ENCODE measurements at places on chromosomes 7 and 10.

DNA sequence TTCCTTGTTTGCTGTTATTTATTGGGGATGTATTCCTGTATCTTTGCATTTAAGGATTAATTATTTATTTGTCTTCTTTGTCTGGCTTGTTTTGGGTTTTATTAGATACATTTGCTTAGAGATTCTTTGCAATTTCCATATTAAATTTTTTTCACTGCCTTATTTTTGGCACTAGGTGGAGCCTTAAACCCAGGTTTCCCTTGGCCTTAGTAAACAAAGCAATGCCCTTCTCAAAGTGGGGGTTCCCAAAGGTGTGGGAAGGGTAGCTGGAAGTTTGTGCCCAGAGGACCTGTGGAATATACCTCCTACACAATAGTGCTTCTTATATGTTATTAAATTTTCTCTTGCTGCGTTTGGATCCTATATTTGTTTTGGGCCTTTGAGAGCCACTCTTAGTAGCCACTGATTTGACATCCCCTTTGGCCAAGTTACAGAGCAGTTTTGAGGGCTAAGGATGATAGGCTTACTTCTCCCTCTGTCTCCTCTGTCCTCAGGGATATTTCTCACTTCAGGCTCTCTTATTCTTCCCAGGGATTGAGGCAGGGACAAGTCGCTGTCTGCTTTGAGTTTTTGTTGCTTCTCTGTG, 162.3 kb downstream of the ITGB1 start:
- peak; percentile 30 for DNase-seq

DNA sequence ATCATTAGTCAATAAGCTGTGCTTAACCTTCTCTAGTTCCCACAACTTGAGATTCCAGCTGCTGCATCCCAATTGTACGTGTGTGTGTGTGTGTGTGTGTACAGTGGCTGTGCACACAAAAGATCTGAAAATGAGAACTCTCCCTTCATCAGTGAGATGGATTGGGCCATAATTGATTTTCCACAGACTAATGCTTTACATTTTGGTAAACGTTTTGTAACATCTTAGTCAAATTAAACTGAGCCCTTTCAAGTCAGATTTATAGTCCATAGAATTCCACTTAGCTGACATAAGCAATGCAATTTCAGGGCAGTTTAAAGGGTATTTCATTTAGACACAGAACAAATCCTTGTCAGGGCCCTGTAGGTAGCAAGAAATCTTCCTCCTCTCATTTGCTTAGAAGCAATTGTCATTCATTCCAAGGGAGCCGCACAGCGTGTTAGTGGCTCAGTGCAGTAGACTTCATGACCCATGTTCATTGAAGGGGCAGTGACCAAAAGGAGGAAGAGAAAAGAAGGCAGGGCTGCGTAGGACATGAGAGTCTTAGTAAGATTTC, 1123.5 kb upstream of the AUTS2 start:
- DNase-seq = no peak

DNA sequence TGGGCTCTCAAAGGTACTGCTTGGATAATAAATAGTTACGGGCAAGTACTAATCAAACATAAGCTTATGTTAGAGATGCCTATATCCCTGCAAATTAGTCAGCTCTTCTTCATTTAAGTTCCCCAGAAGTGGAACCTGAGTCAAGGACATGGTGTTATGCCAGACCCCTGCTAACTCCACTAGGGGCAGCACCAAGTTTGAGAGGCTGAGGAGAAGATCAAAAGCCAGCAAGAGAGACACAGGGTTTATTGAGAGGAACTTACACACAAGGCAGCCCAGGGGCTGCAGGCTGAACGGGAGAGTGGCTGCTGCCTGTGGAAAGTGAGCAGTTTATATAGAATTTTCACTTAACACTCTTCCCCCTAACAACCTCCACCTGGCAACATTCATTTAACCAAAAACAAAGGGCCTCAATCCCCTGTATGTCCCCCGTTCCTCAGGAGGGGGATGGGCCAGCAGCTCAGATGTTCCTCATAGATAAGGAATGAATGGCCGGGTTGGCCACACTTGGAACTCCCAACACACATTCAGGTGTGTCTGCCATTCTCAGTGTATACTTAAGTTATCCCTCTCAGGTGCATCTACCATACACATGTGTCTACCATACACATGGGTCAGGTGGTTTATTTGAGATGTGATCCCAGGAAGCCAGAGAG, 62.6 kb upstream of the GHITM start:
- DNase-seq = peak; percentile 63

DNA sequence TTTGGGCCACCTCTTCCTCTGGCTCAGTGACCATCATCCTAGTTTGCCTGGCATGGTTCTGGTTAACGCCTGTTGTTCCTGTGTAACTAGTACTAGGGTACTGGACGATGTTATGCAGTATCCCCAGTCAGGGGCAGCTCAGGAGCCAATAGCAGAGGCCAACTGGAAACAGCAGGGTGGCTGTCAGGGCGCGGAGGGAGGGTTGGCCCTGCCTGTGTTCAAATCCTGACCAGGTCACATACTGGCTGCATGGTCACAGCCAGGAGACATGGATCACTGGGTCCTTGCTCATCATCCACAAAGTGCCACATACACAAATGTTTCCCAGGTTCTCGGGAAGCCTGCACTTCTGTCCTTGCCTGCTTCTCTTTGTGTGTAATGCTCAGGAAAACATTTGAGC, 12.3 kb upstream of the RBP3 start:
- DNase-seq = no peak

- no peak for DNase-seq
These were observed 18.8 kb downstream of the CHAT start for GRCh38 chr10:49632406-49633317.

DNA sequence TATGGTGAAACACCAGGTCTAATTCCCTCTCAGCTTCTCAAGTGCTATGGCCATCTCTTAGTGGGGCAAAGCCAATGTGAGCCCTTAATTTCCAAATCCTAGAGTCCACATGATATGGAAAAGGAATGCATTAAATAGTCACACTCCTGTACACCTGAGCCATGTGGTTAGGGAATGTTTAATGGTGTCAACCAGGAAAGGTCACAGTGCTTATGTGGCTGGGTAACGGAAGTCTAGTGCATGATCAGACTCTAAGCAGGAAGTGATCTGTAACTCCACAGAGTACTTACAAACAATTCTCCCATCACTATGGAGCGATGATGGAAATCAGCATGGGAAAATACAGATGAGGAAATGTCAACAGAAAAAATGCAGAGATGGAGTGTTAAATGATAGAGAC, 148.8 kb downstream of the MAGI2 start:
- DNase-seq = no peak

DNA sequence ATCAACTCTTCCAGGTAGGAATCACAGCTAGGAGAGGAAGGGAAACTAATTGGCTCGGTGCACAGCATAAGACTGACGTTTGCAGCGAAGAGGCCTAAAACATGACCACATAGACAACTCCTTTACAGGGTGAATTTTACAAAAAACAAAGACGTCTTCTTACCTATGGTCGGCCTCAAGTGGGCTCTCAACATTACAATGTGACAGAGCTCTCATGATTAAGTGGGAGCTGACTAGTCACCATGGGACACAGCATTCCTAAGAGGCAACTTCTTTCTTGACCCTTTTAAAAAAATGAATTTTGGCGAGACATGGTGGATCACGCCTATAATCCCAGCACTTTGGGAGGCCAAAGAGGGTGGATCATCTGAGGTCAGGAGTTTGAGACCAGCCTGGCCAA, 4.6 kb downstream of the PDIA4 start:
- no peak for DNase-seq

GRCh38 chr7:130047831-130048230, 3.3 kb downstream of the ZC3HC1 start:
- DNase-seq = peak; percentile 13

- DNase-seq = no peak
These were observed 1284.1 kb upstream of the AUTS2 start for GRCh38 chr7:68314208-68314607.

DNA sequence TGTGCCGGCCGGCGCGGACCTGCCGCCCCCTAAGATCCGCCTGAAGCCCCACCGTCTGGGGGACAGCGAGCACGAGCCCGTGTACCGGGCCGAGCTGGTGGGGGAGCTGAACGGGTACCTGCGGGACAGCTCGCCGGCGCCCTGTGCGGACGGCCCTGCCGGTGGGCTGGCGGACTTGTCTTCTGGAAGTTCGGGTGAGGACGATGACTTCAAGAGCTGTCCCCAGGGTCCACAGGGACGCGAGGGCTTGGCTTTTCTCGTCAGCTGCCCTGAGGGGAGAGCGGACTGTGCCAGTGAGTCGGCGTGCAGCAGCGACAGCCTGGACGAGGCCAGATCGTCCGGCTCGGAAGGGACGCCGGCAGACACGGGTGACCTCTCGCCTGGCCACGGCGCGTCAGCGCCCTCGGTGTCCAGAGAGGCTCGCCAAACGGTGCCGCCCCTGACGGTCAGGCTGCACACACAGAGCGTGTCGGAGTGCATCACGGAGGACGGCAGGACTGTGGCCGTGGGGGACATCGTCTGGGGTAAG, 8.5 kb downstream of the PWWP2B start:
- no peak for DNase-seq

DNA sequence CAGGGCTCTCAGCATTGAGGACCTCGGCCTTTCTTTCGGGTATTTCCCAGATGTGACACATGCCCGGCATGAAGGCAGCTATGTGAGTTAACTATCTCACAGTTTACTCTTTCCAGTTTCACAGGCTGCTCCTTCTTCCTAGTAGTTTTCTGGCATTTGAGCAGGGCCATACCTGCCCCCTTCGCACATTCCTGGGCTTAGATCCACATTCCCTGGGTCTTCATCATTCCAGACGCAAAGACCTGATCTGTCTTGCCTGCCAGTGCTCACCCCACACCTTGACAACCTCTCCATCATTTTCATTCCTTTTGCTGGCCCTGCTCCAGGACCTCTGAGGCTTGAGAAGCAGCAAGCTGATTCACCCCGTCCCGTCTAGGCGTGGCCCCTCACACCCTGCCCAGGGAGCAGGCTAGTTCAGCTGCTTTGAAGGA, 227.5 kb downstream of the WDR11 start:
- no peak for DNase-seq

GRCh38 chr7:113373863-113374262, 255.5 kb upstream of the SMIM30 start:
- DNase-seq = peak; percentile 42

- DNase-seq = peak; percentile 87
These were observed 332.8 kb downstream of the PLXNA4 start for GRCh38 chr7:132243463-132243862.

GRCh38 chr7:92837000-92837749, 802 bp upstream of the CDK6 start:
- peak; percentile 51 for DNase-seq

- DNase-seq = no peak
These were observed 3.2 kb downstream of the HPSE2 start for GRCh38 chr10:99232360-99232999.

DNA sequence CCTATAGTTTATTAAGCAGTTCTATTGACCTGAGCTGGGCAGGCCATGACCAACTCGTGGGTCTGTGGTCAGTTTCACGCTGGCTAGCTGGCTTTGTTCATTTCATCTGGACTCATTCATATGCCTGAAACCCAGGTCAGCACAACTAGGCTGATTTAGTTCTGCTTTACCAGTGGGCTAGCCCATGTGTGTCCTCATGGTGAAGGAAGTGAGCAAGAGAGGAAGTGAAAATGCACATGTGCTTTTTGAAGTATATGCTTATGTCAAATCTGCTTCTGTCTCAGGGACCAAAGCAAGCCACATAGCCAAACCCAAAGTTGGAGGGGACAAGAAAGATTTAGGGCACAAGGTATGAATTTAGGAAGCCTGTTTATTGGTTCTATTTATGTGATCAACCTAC, 154.5 kb downstream of the RNF133 start:
- no peak for DNase-seq

DNA sequence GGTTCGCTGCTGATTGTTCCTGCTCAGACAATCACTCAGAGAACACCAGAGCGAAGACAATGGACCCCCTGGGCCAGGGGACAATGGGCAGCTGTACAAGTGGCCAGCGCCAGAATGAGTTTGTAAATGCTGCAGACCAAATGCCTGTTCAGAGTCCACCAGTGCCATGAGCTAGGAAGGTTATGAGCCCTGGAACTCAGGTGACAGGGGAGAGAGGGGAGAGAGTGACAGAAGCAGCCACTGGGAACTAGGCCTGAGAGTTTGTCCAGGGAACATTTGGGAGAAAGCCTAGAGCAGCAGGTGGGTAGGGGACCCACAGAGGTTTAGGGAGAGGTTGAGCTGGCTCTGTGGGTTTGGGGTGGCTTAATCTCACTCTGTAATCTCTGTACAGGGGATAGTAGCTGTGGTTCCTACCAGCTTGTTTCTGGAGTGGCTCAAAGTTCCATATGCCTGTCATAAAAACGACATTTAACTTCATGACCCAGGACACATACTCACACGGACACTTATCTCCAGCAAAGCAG, 60.4 kb downstream of the C10orf105 start:
- no peak for DNase-seq

DNA sequence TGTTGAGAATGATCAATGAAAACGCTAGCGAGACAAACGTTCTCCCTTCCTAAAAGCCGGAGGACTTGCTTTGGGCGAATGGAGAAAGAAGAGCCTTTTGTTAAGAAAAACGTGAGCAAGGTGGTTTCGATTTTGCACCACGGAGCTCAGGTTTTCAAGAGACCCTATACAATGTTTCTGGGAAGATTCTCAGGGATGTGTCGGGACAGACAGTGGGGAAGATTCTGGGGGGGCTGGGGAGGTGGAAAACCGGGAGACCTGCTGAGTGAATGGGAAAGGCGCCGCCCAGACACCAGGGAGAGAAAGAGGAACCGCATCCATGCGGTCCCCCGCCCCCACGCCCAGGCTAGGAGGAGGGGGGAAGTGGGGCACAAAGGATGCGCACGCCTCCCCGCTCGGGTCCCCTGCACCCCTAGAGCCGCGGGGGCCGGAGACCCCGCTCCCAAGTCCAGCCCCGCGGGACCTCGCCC, 745 bp downstream of the YWHAG start:
- peak; percentile 43 for DNase-seq

- DNase-seq = peak; percentile 72
These were observed 448 bp downstream of the SEC24C start for GRCh38 chr10:73744664-73744975.

- DNase-seq = no peak
These were observed 110.6 kb downstream of the RNLS start for GRCh38 chr10:88472540-88472939.

GRCh38 chr7:47179812-47180515, 401.9 kb downstream of the TNS3 start:
- DNase-seq = peak; percentile 66

DNA sequence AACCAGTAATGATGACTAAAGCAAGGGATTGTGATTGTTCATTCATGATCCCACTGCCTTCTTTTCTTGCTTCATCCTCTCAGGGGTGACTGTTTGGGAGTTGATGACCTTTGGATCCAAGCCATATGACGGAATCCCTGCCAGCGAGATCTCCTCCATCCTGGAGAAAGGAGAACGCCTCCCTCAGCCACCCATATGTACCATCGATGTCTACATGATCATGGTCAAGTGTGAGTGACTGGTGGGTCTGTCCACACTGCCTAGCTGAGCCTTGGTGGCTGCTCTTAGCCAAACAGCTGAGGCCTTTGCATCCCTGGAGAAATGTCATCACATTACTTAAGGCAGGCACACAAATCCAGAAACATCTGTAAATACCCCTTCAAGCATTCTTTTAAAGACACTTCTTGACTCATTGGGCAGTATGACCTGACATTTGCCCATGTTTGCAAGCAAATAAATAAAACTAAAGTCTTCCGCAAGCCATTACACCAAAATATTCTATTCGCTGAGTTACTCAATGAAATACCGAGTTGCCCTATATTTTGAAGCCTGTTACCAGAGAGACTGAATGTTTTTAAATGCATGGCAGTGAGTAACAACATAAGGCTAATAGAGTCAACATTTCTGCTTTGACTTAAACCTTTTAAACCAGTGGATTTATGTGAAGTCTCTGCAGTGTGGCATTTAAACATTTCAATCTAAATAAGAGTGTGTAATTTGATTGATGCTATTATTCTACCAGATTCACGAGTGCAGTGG, 166.3 kb upstream of the LANCL2 start:
- no peak for DNase-seq

Measured in fibroblast of skin of back (primary cell).